ENCODE measurements at places on chromosomes 13 and 19.
A peak's percentile ranks its signal among the peaks of the same experiment; 100 is the strongest.

DNA sequence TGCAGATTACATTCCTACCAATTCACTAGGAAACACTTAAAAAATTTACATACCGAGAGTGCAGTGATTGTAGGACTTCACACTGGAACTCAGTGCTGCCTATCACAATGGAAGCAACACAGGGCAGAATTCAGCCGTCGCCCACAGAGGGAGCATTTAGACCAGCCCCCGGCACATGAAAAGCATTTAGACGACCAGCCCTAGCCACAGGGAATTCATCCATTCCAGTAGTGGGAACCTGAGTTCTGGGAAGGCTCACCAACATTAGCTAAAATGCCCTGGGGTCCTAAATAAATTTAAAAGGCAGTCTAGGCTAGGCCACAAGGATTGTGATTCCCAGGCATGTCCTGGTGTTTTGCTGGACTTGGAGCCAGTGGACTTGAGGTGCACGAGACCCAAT, 155.2 kb downstream of the LIG4 start:
- no peak for DNase-seq

DNA sequence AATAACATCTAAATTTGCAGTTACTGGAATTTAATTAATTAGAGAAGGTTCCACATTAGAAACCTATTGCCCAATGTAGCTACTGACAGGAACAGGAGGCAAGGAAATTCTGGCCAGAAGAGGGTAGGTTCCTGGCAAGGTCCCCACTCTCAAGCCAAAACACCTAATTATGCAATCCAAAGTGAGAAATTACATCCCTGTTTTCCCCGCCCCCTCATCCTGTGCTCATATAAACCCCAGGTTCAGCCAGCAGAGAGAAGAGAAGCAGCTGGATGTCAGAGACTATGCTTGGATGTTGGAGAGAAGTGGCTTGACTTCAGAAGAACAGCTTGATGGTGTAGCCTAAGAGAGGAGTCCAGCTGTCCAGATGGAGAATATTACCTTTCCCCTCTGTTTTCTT, 951.3 kb upstream of the PRR20A start:
- no peak for DNase-seq

GRCh38 chr13:79796136-79796535, 315.2 kb downstream of the NDFIP2 start:
- no peak for DNase-seq

GRCh38 chr13:24159357-24159756, 1.2 kb upstream of the SPATA13 start:
- no peak for DNase-seq

DNA sequence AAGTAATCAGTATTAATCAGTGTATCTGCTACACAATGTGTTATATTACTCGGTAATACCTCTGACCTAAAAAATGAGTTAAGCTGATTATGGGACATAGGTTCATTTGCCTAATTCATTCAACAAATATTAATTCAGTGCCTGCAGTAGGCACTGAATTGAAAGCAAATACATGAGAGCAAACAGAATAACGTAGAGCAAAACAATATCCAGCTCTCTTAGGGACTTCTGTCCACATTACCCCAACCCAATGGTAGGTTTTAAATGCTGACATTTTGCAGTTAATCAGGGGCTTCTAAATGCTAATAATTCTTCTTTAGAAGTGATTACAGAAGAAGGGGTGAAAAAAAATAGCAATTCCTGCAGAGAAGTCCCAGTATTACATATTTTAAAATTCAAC, 4.9 kb downstream of the RCBTB2 start:
- DNase-seq: no peak

GRCh38 chr19:17079710-17080439, 4.3 kb downstream of the MYO9B start:
- DNase-seq: peak; percentile 98

DNA sequence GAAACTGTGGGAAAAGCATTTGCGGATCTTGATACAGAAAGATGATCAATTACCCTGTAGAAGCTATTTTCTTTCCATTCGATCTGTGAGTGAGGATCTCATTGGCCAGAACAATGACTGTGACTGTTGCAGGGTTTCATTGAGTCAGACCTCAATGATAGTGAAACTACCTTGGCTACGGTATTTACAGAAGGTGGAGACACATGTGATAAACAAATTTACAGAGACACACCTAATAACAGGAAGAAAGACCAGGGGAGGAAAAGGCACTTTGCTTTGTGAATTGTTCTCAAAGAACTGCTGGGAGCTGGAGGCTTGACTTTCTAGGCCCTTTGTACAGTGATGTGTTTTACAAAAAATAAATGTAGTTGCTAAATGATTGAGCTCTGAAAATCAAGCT, 19.9 kb upstream of the ARGLU1 start:
- no peak for DNase-seq

Data from astrocyte (in vitro differentiated cells and primary cell).